ENCODE measurements at places on chromosomes 2 and 18.
A peak's percentile ranks its signal among the peaks of the same experiment; 100 is the strongest.

DNA sequence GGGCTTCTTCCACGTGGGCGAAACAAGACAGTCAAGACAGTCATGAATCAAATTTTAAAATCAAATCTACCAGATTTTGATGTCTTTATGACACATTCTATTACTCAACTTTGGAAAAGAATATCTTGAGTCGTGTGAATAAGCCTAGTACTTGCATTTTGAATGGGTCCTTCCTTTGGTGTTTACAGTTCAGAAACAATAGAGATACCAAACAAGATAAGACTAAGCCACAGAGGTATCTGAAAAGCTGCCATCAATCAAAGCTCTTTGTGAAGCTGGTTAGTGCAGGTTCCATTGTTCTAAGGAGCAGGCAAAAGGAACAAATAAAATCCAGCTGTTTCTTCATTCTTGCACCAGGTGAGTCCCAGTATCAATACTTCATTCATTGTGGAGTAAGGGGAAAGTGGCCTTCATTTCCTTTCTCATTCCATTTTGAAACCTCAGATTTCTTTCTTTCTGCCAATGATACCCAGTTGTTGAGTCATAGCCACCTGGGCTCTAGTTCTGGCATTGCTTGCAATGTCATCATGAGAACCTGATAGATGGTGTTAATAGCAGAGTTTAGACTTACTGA, 151.7 kb upstream of the L3MBTL4 start:
- no peak for DNase-seq

GRCh38 chr2:13666582-13667414, 950.1 kb downstream of the TRIB2 start:
- DNase-seq: no peak

GRCh38 chr2:69241093-69241492, 145.9 kb downstream of the GFPT1 start:
- peak; percentile 18 for DNase-seq

- no peak for DNase-seq
These were observed 12.7 kb downstream of the SALL3 start for GRCh38 chr18:78992041-78993011.

GRCh38 chr18:76613053-76613754, 118.2 kb upstream of the ZNF516 start:
- no peak for DNase-seq

Measured in NCI-H2081 (cell line).